ENCODE measurements at places on chromosomes 5 and 9.

DNA sequence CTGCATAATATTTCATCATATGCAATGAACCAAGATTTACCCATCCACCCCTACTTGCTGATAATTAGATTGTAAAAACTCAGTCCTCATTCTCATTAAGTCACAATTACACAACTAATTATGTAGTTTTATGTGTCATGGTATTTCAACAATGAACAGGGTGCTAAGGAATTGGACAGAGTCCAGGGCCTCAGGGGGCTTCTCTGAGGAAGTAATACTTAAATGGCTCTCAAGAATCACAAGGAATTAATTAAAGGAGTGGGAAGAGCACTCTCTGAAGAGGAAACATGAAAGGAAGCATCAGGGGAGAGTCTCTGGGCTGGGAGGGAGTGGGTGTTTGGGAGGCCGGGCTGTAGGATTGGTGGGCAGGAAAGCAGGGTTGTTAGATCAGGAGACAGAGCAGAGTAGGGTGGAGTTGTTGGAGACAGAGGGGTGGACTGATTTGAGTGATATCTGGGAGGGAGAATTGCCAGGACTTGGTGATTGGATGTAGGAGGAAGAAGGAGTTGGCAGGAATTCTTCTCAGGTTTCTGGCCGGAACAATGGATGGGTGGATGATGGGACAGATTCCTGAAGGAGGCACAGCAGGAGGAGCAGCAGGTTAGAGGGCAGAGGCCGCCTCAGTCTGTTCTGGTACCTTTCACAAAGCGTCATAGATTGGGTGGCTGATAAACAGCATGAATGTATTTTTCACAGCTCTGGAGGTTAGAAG is 23.0 kb upstream of the NSG2 start:
- no peak for DNase-seq

GRCh38 chr5:443239-444151 is 519 bp downstream of the EXOC3 start:
- no peak for DNase-seq

GRCh38 chr5:132056610-132057497 is 3.6 kb upstream of the IL3 start:
- no peak for DNase-seq

GRCh38 chr5:119011186-119011585 is 22.8 kb upstream of the DTWD2 start:
- no peak for DNase-seq

DNA sequence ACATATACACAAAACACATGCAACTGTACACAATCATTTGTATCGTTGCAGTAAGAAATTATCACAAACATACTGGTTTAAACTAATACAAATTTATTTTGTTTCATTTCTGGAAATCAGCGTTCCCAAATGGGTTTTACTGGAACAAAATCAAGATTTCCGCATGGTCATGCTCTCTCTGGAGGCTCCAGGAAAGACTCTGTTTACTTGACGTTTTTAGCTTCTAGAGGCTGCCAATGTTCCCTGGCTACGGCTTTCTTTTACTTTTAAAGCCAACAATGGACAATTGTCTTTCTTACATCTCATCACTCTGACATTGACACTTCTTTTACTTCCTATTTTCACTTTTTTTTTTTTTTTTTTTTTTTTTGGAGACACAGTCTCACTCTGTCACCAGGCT is 793.1 kb downstream of the CDH9 start:
- no peak for DNase-seq

DNA sequence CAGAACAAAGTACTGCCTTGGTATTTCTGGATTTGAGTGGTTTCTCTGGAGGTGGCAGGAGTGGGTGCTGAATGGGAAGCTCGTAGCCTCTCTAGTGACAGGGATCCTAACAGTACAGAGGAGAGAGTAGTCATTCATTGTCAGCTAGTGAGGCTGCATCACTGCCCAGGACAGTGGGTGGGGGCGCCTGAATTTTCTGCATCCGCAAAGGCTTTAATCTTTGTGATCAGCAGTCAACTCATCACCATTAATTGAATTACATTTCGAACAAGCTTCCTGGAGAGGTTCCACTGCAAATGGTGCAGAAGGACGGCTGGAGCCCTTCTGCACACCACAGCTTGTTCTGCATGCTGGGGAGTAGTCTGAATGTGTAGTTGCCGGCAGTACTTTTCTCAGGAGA is 77.5 kb downstream of the HSPA4 start:
- no peak for DNase-seq

DNA sequence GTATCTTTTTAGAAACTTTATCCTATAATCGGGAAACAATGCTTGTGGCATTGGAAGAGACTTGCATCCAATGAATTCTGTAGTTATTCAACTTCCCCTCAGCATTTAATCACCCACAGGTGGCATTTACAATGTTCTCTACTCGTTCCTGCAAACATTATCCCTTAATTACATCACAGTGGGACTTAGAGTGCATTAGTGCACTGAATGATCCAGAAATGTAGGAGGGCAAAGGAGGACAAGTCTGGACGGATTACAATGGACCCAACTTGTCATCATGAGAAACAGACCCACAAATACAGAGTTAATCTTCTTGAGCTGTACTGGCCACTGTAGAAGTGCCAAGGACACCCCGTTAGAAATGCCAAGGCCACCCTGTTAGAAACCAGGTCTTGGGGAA is 129.1 kb downstream of the DOCK8 start:
- no peak for DNase-seq

GRCh38 chr5:66553368-66553912 is 42.8 kb upstream of the MAST4 start:
- DNase-seq, result no peak

DNA sequence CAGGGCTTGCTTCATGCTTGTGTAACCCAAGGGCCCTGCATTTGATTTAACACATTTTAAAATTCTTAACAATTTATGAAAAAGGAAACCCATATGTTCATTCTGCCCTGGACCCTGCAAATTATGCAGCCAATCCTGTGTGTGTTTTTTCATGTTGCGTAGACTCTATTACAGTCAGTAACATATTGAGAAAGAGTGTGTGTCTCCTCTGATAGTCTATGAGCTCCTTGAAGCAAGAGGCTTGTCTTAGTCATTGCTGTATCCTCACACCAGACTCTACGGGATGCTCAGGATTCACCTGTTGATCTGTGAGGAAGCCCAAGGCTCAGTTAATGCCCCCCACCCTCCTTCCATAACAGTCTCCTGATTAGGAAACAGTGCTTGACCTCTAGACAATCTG is 177.3 kb upstream of the DMAC1 start:
- no peak for DNase-seq

- DNase-seq, result peak; percentile 96
Observed at GRCh38 chr9:68560071-68560844, 19.6 kb upstream of the TMEM252 start.

Data from choroid plexus epithelial cell (primary cell).